COLO829 (cell line): ENCODE measurements at places on chromosomes 2 and 18.

DNA sequence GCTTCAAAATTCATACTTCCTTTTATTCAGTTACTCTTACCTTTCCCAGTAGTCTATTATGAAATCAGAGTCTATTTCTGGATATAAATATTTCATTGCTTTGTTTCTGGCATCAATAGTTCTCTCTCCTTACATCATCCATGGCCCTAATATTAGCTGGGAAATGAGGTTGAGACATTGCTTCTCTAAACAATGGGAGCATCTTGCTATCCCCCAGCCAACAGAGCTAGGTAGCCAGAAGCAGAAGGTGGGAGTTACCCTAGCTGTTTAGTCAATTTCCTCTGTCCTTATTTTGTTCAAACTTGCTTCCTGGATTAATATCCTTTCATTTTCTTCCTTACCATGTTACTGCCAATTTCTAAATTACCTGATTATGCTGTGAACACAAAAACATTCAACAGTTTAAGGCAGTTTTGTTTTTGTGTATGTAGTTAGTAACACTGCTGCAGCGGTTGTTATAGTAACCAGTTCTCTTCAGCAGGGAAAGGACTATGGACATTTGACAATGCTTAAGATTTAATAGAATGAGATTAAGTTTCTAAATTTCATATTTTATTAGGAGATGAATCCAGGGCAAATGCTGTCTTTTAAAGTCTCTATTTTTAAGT, 160.5 kb upstream of the KCNJ3 start:
- DNase-seq = no peak

DNA sequence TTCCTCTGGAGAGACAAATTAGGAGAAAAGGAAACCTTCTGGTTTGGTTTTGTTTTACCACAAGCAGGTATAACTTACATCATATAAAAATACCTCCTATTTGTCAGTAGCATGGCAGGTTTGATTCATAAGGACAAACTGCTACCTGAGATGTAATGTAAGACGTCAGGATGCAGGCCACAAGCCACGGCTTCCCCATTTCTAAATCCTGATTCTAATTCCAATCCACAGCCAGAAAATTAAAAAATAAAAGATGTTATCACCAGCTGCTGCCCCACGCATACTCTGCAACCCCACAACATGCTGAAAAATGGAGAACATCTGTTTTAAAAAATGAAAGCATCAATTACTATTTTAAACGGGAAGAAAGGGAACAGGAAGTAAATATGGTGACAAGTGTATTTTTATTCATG, 197.6 kb downstream of the BCL11A start:
- DNase-seq = no peak

GRCh38 chr2:3459185-3460015, 59.9 kb downstream of the ADI1 start:
- DNase-seq = no peak

DNA sequence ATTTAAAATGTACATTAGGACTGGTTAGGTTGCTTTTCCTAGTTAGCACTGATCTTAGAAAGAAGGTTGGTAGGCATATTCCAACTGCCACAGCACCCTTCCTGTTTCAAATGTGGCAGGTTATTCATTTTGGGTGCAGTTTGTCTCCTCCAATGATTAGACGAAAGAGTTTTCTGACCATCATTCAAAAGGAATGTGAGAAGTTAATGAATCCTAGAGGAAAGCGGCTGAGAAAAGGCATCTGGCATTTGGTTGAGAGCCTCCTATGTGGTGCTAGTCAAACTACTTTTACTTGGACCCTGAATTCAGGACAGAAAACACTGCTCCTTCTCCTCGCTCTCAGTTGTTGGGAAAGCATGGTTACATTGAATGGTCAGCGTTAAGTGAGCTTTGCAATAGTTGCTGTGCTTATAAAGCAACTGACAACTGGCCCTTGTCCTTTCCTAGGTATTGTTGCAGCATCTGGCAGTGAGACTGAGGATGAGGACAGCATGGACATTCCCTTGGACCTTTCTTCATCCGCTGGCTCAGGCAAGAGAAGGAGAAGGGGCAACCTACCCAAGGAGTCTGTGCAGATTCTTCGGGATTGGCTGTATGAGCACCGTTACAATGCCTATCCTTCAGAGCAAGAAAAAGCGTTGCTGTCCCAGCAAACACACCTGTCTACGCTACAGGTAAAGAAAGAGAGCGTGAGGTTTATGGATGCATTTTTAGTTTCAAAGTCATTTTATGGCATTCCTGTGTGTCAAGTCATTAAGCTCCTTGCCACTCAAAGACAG, 6.1 kb downstream of the TGIF1 start:
- no peak for DNase-seq

DNA sequence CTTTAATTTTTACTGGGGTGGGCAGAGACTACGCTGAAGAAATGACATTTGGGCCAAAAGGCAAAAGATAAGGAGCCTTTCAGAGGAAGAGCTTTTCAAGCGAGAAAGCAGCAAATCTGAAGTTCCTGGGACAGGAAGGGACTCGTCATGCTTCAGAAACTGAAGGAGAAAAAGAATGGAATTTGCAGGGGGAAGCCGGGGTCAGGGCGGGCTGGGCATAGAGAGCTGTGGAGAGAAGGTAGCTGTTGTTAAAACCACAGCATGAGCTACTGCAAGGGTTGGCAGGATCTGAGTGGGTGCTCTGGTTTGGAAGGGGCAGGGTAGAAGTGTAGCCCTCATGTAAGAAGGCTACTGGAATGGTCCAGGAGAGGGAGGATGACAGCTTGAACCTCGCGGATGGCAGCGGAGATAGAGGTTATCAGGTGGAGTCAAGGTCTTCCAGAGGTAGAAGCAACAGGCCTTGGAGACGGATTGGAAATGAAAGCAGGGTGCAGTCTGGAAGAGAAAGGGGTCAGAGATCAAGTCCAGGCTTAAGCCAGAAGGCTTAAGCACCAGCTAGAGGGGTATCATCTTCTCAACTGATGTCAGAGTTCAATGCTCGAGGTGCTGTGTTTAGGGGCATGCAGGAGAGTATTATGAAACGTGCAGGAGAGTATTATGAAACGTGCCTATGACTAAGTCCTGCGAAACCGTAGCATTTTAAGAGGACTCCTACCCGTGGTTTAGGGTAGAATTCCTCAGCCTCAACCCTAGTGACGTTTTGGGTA, 18.9 kb downstream of the ATP8B1 start:
- DNase-seq = no peak

- no peak for DNase-seq
Measured at GRCh38 chr18:12726331-12726730, 23.5 kb downstream of the PSMG2 start.

DNA sequence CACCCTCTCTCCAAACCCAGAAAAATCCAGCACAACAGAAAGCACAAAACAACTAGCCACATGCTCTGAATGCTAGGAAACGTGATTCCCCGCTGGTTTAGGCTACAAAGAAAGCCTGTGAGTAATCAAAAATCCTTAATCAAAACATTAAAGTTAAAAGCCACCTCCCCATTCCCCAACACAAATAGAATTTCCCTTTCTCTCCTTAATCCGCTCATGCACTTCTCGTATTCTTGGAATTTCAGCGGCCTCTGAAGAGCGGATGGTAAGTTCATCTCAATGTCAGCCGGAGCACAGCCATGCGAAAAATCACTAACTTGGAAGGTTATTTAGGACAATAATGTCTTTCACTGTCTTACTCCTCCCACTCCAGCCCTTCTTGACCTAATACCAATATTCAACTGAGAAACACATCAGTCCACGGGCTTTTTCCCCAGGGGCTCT, 126.7 kb downstream of the OSBPL1A start:
- peak; percentile 66 for DNase-seq

DNA sequence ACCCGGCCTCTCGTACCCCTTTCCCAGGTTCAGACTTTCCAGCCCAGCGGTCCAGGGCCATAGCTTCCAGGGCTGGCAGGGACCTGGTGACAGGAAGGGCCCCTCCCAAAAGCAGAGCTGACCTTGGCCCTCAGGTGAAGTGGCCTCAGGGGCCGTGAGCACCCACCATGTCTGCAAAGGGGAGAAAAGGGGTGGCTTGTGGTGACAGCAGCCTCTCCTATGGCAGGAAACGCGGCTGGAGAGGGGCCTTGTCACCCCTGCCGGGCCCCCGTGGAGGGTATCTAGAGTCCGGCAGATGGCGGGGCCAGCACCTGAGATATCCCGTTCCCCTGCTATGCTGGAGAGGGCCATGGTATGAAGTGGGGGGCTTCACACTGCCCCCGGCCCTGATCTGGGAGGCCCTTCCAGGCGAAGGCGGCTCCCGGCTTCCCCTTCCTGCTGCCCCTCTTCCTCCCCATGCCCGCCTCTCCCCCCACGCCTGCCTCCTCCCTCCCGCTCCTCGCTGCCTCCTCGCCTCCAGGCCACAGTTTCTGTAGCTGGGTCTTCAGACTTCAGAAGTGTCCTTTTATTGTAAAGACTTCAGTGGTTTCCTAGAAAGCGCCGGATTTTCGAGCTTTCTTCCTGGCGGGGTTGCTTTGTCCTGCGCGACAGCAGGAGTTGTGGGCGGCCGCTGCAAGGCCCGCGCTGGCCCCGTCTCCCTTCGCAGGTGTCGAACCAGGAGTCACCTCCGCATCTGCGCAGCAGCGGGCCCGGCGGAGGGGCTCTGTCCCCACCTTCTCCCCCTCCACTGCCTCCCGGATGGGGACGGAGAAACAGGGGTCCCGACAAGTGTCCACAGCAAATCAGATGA, 240.5 kb upstream of the MYT1L start:
- DNase-seq = no peak

DNA sequence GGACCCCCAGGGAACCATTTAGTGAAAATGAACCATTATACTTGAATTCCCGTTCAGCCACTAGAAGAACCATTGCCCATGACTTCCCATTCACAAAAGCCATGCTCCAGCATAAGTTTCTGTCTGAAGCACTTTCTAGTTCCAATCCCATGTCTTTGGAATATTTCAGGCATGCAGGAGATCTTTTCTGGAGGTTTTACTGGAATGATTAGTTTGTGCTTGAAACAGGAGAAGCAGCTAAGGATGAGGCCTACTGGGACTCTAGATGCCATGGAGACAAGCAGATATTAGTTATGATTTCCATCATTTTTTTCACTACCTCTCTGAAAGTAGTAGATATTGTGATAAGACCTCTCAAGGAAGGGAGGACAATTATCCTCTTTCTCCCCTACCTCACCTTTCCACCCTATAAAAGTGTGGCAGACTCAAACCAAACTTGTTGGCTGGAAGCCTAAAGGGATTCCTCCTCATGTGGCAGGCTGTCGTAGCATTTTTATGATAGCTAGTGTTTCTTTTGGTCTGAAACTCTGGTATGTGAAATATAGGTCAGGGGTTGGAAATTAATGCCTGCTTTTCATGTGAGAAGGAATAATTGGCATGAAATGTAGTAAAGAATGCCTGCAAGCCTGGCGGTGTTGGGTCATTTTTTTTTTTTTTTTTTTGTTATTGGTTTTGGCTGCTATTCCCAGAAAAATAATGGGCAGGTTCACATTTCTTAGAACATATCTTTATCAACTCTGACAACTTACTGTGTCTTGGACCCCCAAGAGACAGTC, 29.3 kb upstream of the MMADHC start:
- peak; percentile 40 for DNase-seq

- DNase-seq = no peak
Measured at GRCh38 chr2:191086706-191087105, 64.1 kb downstream of the STAT4 start.

DNA sequence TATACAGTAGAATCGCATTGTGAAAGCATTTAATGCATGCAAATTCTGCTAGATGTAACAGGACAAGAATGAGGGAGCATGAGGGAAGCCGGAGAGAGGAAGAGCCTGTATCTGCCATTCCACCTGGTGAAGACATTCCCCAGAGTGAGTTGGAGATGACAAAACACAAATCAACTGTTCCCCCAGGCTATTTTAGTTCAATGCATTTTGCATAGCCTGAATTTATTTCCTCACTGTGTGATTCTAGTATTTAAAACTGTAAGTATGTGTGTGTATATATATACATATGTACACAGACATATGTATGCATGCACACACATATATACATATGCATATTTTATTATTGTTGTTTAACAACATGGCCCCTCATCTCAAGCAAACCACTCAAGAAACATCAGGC, 54.7 kb downstream of the CCDC68 start:
- no peak for DNase-seq

DNA sequence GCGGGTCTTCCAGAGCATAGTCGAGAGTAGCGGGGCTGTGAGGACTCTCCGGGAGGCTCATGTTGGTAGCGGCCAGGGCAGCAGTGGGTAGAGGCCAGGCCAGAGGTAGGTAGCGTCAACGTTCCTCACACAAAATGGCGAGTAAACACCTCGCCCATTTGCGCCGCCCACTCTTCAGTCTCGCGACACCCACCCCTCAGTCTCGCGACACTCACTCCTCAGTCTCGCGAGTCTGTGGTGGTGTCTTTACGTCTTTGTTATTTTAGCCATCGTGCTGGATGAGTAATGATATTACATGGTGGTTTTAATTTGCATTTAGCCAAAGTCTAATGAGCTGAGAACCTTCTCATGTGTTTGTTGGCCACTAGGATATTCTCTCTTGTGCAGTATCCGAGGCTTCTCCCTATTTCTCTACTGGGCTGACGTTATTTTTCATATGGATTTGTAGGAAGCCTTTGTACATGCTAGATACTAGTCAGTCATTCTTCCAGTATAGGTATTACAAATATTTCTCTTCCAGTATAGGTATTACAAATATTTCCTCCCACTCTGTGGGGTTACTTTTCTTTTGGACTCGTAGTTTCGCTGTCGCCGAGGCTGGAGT, at the start of gene TSPYL6:
TSS of gene TSPYL6 (minus strand) at position 139 of the 604 bp plus-strand sequence. CDS start at position 61, 78 bp downstream.
- no peak for DNase-seq

- DNase-seq = no peak
Measured at GRCh38 chr2:106570316-106570715, 83.2 kb downstream of the CD8B2 start.

DNA sequence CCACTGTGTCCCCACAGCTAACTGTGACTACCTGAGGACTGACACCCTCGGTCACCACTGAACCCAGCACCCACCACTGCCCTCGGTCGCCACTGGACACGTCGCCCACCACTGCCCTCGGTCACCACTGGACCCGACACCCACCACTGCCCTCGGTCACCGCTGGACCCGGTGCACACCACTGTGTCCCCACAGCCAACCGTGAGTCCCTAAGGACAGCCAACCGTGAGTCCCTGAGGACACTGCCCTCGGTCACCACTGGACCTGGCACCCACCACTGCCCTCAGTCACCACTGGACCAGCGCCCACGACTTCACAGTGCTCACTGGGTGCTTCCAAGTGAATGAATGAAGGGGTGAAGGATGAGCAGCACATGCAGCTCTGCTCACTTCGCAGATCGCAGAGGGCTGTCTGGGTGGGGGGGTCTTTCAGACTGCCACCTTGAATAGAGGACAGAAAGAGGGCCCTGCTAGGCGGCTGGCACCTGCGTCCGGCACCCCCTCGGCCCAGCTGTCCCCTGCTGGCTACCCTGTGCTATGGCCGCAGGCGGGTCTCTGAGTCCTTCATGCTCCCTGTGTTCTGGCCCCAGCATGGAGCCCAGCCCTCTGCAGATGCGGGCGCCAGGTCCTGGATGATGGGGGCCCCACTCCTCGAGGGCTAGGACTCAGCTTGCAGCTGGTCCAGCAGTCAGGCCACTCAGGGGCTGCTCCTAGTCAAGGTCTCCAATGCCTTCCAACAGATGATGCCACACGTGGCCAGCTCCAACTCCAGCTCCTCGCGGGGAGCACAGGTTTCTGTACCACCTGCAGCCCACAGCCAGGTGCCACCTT, 51.4 kb upstream of the GPC1 start:
- DNase-seq = no peak
